ENCODE measurements at places on chromosomes 2 and 18.

DNA sequence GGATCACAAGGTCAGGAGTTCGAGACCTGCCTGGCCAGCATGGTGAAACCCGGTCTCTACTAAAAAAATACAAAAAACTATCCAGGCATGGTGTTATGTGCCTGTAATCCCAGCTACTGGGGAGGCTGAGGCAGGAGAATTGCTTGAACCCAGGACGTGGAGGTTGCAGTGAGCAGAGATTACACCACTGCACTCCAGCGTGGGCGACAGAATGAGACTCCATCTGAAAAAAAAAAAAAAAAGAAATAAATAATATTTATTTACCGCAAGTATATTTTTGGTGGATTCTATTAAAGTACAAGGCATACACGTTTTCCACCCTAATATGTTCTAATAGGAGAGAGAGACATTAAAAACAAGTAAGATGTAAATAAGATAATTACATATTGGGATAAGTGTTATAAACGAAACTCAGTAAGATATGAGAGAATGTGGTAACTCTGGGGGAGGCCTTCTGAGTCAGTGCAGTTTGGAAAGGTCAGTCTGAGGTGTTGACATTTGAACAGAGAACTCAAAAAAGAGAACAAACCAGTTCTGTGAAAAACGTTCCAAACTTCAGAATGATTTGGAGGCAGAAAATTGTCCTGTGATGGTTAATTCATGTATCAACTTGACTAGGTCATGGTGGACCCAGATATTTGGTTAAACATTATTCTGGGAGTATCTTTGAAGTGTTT, 8.8 kb upstream of the POLI start:
- DNase-seq, result no peak

GRCh38 chr18:66046032-66046602, 295.3 kb downstream of the CDH7 start:
- DNase-seq, result no peak

GRCh38 chr2:170812710-170813600, 3.7 kb upstream of the GAD1 start:
- peak; percentile 96 for DNase-seq

- no peak for DNase-seq
Measured at GRCh38 chr2:70035344-70035844, 51.9 kb upstream of the PCBP1 start.

- no peak for DNase-seq
Measured at GRCh38 chr18:21958707-21959450, 210.5 kb upstream of the GATA6 start.

DNA sequence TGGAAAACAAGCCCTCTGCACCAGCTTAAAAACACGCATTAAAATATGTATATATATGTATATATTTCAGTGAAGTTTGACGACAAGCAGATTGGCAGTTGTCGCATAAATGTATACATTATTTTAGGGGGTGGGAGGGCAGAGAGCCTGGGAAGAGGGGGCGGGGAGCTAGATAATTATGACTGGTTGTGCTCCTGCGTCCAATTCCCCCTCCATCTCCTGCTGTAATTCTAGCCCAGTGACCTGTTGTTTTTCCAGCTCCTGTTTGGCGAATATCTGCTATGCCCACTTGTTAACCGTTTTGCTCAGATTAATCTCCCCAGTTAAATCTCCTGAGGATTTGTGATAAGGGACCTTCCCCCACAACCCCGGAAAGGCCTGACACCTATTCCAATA, 656 bp downstream of the UNC80 start:
- DNase-seq, result peak; percentile 58

DNA sequence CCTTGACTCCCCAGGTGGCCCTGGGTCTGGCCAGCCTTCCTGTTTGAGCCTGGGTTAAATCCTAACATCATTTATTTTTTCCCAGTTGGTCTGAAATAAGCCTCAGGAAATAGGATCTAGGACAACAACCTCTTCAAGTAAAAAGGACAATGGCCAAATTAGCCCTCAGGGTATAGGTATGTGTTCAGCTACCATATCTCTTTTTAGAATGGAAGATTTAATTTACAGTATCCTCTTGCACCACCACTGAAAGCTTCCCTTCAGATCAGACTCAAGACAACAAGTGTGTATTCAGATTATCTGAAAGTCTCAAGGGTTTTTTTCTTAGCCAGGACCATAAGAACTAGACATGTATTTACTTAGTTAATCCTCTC, 61.6 kb upstream of the CXCR4 start:
- no peak for DNase-seq

DNA sequence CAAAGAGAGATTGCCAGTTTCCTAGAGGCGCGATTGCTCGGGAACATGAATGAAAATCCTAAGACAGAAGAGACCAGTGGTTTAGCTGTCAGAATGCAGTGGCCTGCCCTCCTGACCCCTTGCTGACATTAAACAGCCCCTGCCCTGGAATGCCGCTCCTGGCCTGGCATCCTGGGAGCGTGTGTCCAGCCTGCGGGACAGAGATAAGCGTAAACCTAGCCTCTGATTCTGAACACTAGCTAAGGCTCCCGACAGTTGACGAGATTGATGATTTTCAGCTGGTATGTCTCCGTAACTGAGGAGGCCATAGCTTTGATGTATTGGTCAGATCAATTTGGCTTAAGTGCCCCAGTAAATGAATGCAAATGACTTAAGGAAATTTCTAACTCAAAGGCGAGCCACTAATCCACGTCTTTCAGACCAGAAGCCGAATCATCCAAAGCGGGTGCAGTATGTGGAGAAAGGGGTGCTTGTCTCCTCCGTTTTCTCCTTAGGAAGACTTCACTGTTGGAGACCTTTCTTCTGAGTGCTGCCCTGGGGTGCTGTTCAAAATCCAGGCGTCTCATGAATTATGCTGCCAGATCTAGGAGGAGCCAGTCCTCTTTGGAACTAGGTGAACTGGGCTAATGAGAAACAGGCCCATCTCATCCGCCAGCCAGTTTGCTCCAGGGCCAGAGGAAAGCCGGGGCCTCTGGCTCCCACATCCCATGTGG, 142.5 kb upstream of the L3MBTL4 start:
- peak; percentile 73 for DNase-seq

DNA sequence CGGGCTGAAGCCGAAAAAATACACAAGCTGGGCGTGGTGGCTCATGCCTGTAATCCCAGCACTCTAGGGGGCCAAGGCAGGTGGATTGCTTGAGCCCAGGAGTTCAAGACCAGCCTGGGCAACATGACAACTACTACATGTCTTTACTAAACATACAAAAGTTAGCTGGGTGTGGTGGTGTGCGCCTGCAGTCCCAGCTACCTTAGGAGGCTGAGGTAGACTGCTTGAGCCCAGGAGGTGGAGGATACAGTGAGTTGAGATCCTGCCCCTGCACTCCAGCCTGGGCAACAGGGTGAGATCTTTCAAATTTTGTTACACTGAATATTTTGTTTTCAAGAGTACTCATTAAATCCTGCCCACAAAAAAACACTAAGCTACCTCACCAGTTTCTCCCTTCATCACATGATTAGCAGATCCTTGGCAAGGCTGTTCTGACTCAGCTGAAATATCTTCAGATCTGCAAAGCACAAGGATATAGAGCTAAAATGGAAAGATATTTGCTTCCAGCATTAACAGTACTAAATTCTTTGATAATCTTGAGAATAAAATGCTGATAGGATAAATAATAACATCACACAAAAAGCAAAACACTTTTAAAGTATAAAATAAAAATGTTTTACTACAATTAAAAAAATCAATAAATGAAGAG, 28.2 kb upstream of the MCM6 start:
- DNase-seq, result no peak

GRCh38 chr2:203437511-203437910, 97.6 kb downstream of the RAPH1 start:
- DNase-seq, result no peak

DNA sequence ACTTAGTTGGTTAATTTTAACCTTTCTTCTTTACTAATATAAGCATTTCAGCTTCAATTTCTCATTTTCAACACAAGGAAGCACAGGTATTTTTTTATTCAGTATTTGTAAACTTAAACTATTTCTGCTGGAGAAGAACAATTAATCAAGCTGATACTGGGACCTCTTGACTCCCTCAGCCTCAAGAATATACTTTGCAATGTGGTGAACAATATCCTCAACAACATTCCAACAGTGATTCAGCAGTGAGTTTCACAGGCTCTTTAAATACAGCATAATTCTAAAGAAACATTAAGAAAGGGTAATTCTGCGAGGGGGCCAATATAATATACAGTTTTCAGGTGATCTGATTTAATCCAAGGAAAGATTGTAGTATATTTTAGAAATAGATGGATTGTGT, 10.0 kb downstream of the RAPGEF4 start:
- no peak for DNase-seq

DNA sequence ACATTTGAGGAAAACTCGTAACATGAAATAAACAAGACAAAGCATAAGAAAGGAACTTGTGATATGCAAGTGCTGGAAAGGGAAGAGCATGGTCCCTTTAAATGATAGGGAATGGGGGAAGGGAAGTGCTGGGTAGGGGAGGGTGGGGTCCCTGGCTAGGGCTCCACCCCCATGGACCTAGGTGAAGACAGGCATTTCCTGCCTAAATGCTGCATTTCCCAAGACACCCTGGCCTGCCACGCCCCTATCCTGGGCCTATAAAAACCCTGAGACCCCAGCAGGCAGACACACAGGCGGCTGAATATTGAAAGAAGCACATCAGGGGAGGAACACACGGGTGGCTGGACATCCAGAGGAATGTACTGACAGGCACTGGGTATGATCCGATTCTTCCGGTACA, 499.9 kb downstream of the ZEB2 start:
- DNase-seq, result no peak

- no peak for DNase-seq
Measured at GRCh38 chr2:215517391-215517790, 81.5 kb upstream of the FN1 start.

DNA sequence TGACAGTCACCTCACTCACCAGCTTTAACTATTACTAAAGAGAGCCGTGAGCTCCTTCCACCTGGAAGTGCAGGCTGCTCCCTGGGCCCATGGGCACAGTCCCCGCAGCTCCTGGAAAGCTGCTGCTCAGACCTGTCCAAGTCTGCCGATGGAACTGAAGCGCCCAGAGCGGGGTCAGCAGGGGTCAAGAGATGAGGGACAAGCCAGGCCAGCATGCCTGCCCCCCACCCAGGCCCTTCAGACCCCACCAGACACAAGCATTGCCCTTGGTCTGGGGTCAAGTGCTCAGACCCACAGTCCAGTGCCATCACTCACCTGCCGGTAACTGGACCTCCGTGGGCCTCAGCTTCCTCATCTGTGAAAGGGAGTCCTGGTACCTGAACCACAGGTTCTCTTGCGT, 59.9 kb downstream of the BIN1 start:
- DNase-seq, result no peak

GRCh38 chr2:101981504-101981903, 10.3 kb upstream of the IL1R2 start:
- no peak for DNase-seq

- no peak for DNase-seq
Measured at GRCh38 chr2:173929441-173929840, 35.7 kb downstream of the SP3 start.

DNA sequence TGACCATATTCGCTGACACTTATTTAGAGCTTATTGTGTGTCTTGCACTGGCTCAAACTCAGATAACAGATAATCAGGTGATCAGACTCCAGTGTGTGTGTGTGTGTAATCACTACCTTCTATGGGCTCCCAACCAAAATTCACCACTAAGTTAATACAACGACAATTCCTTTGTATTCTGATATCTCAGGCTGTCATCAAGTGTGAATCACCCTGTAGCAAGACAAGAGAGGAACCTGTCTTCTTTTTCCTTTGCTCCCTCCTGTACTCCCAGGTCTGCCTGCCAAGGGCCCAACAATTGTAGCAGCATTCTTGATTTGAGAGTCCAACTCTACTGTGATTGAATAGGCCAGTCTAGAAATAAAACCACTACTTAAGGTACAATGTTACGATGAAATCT, 25.8 kb downstream of the ITGB6 start:
- no peak for DNase-seq

- no peak for DNase-seq
Measured at GRCh38 chr18:25058521-25058920, 293.4 kb downstream of the ZNF521 start.

DNA sequence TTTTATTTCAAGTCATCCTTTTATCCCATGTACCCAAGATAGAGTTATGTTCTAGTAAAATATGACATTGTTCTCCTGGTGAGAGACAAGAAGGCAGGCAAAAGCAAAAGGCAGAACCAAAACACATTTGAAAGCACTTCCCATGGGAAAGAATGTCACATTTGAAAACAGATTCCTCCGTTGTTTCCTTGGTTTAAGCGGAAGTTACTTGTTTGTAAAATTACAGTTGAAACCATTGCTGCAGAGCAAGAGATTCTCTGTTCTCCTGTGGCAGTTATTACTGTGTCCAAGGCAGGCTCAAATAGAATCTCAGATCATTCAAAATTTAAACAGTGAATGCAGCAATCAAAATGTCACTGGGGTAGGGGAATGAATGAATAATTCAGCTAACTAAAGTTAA, 149.6 kb downstream of the MTCL1 start:
- DNase-seq, result no peak

GRCh38 chr2:74290466-74291217, 52.6 kb downstream of the SLC4A5 start:
- peak; percentile 4 for DNase-seq

DNA sequence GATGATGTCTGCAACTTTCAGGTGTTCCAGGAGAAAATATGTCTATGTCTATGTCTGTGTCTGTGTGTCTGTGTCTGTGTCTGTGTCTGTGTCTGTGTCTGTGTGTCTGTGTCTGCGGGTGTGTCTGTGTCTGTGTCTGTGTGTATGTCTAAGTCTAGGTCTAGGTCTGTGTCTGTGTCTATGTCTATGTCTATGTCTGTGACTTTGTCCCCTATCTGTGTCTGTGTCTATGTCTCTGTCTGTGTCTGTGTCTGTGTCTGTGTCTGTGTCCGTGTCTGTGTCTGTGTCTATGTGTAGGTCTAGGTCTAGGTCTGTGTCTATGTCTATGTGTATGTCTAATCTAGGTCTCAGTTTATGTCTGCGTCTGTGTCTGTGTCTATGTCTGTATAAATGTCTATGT, 10.5 kb downstream of the IL1R2 start:
- DNase-seq, result no peak
